Amniotic stem cell (primary cell): ENCODE measurements at places on chromosomes 7 and 10.

GRCh38 chr7:52586704-52587103 is 448.7 kb upstream of the POM121L12 start:
- DNase-seq = no peak

DNA sequence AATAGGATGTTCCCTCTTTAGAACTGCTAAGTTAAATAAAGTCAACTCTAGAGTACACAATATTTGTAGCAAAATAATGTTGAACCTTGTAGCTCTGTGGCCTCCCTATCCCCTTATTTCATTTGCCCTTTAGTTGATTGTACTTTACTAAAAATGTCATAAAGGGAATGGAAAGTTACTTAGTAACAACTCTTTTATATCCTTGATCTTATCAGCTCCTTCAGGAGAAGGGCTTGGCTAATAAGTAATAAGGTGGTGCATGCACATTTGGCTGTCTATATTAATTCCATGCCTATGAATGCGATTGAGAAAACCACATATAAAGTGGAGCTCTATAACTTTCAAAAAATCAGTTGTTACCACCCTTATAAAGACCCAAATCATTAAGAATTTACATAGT is 41.5 kb upstream of the GATA3 start:
- no peak for DNase-seq

- DNase-seq = no peak
Measured at GRCh38 chr10:88731296-88731695, 25.2 kb downstream of the LIPK start.

- DNase-seq = no peak
Measured at GRCh38 chr7:101632641-101633040, 3.5 kb upstream of the MYL10 start.

- DNase-seq = no peak
Measured at GRCh38 chr7:140581411-140581810, 59.2 kb downstream of the DENND2A start.

DNA sequence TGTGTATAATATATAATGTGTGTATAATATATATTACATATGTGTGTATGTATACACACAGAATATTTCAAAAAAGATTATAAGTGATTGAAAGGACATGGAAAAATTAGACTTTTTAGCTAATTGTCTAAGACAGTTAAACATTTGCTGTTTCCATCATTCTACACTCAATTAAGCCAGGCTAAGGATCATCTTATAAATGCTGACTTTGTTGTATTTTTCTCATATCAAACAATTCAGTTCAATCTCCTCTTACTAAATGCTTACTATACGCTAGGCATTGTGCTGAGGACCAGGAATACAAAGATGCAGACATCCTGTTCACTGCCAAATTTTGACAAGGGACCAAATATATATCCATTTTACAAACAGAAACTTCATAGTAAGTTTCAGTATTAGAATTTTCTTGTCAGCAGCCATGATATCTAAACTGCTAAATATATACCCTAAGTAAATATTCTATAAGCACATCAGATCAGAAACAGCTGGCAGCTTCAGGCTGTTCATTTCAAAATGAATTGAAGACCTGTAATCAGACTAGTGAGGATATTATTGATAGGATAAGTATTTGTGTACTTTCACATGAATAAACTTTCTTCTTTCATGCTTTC is 10.3 kb upstream of the LRRN3 start:
- DNase-seq = no peak

- DNase-seq = no peak
Measured at GRCh38 chr7:117858712-117859111, 14.5 kb downstream of the CTTNBP2 start.

- DNase-seq = no peak
Measured at GRCh38 chr7:71746006-71746405, 614.1 kb downstream of the GALNT17 start.

DNA sequence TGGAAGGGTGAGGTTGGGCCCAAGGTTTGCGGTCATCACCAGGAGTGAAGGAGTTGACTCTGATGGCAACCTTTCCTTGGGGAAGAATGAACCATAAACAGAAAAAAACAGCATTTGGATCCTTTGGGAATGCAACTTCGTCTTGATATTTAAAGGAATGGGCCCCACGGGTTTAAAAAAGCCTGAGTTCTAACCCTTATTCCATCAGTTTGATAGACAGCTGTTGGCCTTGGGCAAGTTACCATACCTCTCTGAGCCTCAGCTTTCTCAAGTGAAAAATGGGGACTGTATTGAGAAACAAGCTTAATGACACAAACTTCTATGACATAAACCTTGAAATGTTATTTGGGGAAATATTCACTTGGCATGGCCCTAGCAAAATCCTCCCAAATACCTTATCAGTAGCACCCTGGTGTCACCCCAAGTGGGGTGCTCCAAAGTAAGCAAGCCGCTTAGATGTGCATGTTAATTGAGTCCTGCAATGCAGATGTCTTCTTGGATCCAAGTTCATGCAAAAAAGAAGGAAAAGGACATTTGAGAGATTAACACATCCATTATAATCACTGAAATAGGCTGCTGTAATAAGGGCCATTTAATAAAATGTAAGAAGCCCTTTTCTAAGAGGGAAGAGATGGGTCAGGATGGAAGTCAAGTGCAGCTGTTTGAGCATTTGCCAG is 13.8 kb downstream of the MXI1 start:
- no peak for DNase-seq
